ENCODE measurements at places on chromosomes 4 and X. TPM values are rescaled to one million over a fixed set of nuclear protein-coding genes. Genes with fewer than 3 reads are reported as not detected.
A peak's percentile ranks its signal among the peaks of the same experiment; 100 is the strongest.

CPZ gene
- total RNA-seq = 2.8 TPM

- DNase-seq = no peak
These were observed at the start of gene HS3ST1 for GRCh38 chr4:11428231-11428898. TSS of gene HS3ST1 (minus strand) at chr4:11428894. CDS start at chr4:11400005, 28,889 bp downstream.

- no peak for DNase-seq
These were observed 9.3 kb downstream of the TMEM255A start for GRCh38 chrX:120301960-120302359.

DNAAF6 gene
- not detected for total RNA-seq

- DNase-seq = no peak
These were observed 61.6 kb upstream of the STS start for GRCh38 chrX:7085879-7086278.

CT45A3 gene
- not detected for total RNA-seq

- no peak for DNase-seq
These were observed 105.0 kb downstream of the NDST3 start for GRCh38 chr4:118139241-118139640.

DUX4 gene
- not detected for total RNA-seq

DNA sequence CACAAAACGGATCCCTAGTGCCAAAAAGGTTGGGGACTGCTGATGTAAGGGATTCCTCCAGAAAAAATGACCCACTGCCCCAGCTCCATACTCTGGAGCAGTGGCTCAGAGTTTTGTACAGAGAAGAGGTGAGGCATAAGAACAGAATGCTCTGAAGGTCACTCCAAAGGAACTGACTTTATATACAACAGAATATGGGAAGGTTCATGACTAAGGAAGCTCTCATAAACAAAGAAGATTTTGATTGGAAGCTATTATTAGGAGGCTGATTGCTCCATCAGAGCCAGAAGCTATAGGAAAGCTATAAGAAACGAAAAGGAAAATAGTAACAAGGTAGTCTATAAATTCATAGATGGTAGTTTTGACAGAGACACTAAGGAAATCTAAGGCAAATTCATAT lies 203.1 kb downstream of the SLC7A11 start:
- DNase-seq = peak; percentile 31

- no peak for DNase-seq
These were observed 6.7 kb downstream of the RAB9A start for GRCh38 chrX:13695601-13696115.

- no peak for DNase-seq
These were observed 188.0 kb upstream of the RBPJ start for GRCh38 chr4:26132858-26133257.

- peak; percentile 3 for DNase-seq
These were observed 73.8 kb downstream of the POLA1 start for GRCh38 chrX:24767557-24767956.

DNA sequence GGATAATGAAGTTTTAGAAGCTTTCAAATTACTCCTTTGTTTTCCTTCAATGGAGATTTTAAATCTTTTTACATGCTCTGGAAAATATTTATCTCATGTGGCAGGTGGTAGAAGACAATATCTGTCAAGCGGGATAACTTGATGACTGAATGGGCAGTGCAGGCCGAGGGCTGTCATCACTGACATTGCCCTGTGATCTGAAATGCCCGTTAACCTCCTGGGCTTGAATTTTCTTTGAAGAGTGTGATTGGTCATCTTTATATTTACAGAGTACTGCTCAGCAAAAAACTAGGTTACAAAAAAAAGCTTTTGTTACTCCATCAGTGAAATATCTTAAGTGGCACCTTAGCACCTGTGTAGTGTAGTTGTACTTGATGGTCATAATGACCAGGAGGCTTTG lies 147.5 kb downstream of the GATB start:
- no peak for DNase-seq

HSD17B13 gene
- total RNA-seq = not detected

GRCh38 chr4:148574502-148574901 lies 132.3 kb upstream of the NR3C2 start:
- DNase-seq = peak; percentile 83

PNMA6A gene
- not detected for total RNA-seq

DNA sequence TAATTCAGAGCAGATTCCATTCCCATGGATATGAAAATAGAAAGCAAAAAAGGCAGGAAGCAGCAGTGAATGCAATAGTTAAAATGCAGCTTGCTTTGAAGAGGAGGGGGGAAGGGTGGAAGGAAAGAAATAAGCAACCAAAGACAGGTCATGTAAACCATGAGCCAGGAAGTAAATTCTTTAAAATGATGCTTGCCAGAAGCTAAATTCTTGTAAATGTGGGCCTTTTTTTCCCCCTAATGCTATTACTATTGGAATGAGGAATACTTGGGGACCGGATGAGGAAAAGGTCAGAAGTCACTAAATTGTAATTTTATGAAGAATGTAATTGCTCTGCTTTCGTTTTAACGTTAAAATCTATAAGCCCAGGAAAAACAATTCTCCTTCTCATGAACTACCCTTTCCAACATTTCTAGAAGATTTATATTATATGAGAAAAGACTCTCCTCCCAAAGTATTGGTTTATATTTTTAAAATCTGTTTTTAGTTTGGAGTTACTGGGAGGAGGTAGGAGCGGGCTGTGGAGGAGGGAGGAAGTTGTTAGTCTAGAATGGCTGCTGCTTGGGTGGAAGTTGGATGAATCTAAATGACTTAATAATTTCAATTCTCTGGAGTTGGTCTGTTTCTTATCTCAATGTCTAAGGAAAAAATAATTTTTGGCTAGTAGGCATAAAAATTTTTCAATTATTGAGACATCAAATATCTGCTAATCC lies 77.6 kb upstream of the PCDH18 start:
- no peak for DNase-seq

PABPC4L gene
- 0.90 TPM for total RNA-seq

- no peak for DNase-seq
These were observed 506.7 kb downstream of the BCOR start for GRCh38 chrX:39591099-39591498.

TRPC5OS gene
- not detected for total RNA-seq

DNA sequence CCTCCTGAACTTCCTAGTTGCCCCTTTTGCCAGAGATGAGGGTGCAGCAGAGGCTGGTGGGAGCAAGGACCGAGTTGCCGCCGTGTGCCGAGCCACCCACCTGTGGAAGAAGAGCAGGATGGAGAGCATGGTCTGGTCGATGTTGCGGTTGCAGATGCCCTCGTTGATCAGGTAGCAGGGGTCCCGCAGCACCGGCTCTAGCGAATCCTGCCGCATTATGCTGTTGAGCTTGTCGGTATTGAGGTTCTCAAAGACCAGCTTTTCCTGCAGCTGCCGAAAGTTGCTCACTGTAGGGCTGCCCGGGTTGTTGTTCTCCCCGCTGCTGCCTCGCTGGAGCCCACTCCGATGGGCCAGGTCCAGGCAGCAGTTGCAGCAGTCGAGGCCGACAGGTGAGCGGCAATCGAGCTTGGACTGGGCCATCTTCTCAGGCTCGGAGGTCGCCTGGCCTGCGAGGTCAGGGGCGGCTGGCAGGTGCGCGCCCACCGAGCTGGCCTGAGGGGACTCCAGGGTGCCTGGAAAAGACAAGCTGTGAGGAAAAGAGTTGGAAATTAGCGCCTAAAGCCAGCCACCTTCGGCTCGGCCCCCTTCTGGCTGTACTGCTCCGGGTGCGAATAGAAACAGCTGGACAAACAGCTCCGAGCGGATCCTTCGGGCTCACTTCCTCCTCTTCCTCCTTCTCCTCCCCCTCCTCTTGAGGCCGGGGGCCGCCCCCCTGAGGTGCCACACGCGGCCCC lies 420 bp downstream of the TSC22D3 start:
- no peak for DNase-seq

GRCh38 chr4:158856852-158857251 lies 88.0 kb downstream of the FNIP2 start:
- DNase-seq = peak; percentile 49

CLDN2 gene
- total RNA-seq = not detected

DNA sequence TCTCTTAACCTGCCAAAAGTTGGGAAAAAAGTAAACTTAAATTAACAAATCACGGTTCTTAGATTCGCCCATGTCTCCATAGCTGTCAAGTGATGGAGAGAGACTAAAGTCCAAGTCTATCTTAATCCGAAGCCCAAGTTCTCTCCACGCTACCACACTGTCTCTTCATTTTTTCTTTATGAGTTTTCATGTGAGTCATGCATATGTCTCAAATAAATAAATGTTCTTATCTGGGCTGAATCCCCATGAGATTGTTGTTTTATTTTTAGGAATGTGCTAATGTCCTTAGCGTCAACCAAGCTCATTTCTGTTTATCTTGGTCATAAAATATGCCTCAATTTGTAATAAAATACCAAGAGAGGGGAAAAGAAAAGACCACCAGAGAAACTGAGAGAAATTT lies 169.3 kb downstream of the RCHY1 start:
- peak; percentile 92 for DNase-seq

- DNase-seq = peak; percentile 34
These were observed 68.2 kb downstream of the ARHGAP10 start for GRCh38 chr4:147799986-147800555.

DNA sequence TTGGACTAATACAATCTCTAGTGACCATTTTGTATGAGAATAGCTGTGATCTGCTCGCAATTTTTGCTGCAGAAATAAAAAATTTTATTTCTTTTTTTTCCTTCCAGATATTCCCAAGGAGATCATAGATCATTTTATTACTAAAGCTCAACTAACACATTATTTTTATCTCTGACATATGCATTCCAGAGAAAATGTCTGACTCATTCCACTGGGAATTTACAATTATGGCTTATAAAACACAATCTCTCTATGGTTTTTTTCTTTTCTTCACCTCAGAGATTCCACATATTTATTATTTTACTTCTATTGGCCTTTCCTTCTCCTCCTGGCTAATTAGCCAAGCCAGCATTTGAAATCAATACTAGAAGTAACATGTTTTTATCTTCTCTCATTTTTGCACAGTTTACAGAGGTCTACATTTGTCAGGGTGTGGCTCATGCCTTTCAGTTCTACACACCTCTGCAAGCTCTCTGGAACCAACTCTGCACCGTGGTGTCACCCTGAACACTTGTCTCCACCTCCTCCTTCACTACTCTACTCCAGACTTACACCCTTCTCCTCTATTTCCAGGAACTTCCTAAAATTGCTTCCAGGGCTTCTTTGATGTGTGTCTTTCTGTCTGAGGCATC lies 59.8 kb upstream of the GPM6A start:
- DNase-seq = no peak

- DNase-seq = no peak
These were observed 693.5 kb upstream of the TENM3 start for GRCh38 chr4:181549576-181550188.

DNA sequence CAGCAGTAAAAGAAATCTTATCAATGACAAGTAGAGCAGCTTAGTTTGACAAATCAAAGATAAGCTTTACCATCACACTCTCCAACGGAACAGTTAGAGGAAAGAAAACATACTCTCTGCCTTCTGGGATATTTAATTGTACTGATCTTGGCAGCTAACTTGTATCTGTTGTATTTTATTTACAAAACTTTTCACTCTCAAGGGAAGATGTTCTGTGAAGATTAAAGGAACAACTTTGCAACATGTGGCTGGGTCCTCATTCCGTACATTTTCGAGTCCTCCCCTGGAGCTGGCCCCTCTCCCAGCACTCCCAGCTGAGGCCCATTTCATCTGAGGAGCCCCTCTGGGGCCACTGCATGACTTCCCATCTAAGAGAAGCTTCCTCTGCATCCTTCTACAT lies 74.4 kb downstream of the RPS3A start:
- DNase-seq = no peak

DNA sequence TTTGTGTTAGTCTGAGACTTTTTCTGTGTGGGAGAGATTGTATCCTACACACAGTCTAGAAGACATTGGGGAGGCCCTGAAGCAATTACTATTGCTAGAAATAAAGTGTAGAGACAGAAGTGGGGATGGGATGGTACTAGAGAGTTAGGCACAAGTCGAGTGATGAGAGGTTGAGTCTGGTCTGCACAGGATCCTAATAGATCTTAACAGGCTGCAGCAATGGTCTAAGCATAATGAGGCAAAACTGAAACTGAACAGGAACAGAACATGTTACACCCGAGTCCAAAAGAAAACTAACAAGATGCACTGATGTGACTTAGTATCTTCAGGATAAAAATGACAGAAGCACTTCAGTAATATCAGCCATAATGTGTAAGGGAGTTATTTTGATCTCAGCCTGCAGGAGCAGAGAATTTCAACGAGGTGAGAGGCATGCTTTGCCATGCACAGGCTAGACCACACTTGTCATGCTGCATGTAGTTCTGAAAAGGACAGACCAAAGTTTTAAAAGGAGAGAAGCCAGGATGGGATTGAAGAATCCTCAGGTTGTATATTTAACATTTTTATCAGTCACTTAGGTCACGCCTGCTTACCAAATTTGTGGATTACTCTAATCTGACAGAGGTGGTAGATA lies 205.8 kb upstream of the BOD1L1 start:
- DNase-seq = no peak

DNA sequence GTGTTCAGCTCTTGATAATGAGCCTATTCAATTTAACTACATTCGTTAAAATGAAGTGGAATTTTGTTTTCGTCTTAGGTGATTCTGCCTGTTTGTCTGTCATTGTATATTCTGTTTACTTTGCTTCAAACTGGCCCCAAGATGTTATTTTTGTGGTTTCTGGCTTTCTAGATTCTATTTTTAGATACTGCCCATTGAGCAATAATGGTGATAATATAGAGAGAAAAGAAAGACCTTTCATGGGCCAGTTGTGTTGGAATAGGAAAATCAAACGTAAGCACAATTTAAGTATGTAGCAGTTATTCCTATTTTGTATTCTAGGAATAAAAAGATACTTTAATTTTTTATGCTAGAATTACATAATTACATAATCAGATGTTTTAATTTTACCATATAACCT lies 4.0 kb downstream of the CDKN2AIP start:
- peak; percentile 13 for DNase-seq

IL21 gene
- not detected for total RNA-seq

GRCh38 chr4:10655968-10656367 lies 28.6 kb downstream of the CLNK start:
- peak; percentile 74 for DNase-seq

DNA sequence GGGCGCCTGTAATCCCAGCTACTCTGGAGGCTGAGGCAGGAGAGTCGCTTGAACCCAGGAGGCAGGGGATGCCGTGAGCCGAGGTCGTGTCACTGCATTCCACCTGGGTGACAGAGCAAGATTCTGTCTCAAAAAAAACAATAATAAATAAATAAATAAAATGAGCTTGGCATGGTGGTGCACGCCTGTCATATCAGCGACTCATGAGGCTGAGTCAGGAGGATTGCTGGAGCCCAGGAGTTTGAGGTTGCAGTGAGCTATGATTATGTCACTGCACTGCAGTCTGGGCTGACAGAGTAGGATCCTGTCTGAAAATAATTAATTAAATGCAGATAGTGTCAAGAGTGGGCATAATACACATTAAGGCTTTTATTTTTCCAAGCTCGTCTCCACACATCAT lies 77.5 kb downstream of the DHRSX start:
- DNase-seq = peak; percentile 57

All from LHCN-M2 (cell line).